Stimulated activated memory B cell treated with anti-CD40 and anti-IgM and Interleukin-4, amounts not matched to agents 10 μg/mL and 1 μg/mL and 100 μg/mL, for 72 hours (primary cell): ENCODE measurements at places on chromosomes 12 and 14.
A peak's percentile ranks its signal among the peaks of the same experiment; 100 is the strongest.

GRCh38 chr14:68312884-68313610, 479.8 kb downstream of the ZFP36L1 start:
- peak; percentile 95 for ATAC-seq

GRCh38 chr12:65355461-65355860, 77.0 kb downstream of the MSRB3 start:
- ATAC-seq: no peak

DNA sequence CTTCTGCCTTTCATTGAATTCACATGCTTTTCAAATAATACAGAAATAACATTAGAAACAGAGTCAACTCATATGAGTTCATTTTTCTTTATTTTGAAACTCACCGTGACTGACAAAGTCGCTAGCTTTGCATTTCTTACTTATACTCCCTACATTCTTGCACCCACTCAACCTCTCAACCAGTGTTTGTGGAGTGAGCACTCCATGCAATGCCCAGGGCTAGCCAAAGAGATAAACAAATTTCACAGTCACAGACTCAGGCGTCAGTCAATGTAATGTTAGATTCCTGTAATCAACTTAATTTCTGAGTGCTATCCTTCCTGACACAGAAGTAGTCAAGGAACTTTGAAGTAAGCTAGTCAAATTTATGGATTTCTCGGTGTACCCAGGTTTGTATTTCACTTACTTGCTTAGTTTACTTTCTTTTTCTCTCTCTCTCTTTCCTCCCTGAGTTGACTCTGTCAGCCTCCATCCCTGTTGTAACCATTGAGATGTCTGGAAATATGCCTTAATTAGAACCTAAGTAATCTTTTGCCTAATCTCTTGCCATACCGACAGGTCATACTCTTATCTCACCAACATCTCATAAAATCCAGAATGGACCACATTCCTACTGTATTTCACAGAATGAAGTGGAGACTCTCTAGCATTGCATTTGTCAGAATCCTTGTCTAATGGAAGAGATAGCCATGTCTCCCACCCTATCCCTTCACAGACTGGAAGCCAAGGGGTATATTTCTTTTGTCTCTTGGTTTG, 413.0 kb downstream of the AEBP2 start:
- ATAC-seq: no peak

- ATAC-seq: no peak
Observed at GRCh38 chr14:71203306-71203705, 296.0 kb downstream of the PCNX1 start.

GRCh38 chr12:15446807-15447206, 124.5 kb downstream of the PTPRO start:
- no peak for ATAC-seq
